ENCODE measurements at places on chromosomes 7 and 10.
A peak's percentile ranks its signal among the peaks of the same experiment; 100 is the strongest.

DNA sequence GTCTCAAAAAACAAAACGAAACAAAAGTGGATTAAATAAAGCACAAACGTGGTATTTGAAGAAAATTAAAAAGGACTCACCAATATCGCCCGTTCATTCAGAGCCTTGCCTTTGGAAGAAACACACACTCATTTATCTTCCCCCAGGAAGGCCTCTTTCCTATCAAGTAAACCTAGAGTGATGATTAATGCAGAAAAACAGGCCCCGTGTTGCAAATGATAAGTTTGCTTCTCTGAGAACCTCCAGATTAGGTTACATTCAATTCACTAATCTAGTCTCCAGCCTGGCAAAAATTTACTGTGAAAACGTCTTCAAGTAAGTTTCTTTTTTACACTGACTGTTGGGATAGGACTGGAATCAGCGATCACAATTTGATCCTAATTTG, 78.0 kb upstream of the C1GALT1 start:
- no peak for DNase-seq

- no peak for DNase-seq
Observed at GRCh38 chr7:35691366-35691765, 3.6 kb downstream of the HERPUD2 start.

DNA sequence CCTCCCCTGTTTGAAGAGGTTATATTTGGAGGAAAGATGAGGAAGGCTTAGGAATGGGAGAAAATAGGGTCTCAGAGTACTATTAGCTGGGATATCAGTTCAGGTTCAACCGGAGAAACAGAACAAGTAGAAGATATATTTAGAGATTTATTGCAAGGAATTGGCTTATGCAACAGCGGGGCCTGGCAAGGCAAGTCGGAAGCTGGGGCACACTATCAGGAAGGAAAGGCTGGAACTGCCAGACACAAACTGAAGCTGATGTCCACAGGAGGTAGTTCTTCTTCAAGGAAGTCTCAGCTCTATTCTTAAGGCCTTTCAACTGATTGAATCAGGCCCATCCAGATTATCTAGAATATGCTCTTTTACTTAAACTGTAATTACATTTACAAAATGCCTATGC, 939.6 kb upstream of the C7orf33 start:
- no peak for DNase-seq

- DNase-seq, result no peak
Observed at GRCh38 chr10:48774416-48775205, 89.9 kb downstream of the WDFY4 start.

GRCh38 chr7:38291117-38291647, 17.7 kb upstream of the TARP start:
- DNase-seq, result no peak

DNA sequence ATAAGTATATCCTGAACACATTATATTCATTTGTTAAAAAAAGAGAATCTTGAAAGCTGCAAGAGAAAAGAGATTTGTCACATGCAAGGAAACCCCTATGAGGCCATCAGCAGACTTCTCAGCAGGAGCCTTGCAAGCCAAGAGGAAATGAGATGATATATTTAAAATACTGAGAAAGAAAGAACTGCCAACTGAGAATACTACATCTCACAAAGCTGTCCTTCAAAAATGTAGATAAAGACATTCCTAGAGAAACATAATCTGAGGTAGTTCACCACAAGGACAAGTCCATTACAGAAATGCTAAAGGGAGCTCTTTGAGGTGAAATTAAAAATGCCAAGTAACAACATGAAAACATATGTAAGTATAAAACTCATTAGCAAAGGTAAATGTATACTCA, 224.4 kb upstream of the MBL2 start:
- no peak for DNase-seq

- no peak for DNase-seq
Observed at GRCh38 chr7:20264623-20265022, 47.4 kb upstream of the MACC1 start.

DNA sequence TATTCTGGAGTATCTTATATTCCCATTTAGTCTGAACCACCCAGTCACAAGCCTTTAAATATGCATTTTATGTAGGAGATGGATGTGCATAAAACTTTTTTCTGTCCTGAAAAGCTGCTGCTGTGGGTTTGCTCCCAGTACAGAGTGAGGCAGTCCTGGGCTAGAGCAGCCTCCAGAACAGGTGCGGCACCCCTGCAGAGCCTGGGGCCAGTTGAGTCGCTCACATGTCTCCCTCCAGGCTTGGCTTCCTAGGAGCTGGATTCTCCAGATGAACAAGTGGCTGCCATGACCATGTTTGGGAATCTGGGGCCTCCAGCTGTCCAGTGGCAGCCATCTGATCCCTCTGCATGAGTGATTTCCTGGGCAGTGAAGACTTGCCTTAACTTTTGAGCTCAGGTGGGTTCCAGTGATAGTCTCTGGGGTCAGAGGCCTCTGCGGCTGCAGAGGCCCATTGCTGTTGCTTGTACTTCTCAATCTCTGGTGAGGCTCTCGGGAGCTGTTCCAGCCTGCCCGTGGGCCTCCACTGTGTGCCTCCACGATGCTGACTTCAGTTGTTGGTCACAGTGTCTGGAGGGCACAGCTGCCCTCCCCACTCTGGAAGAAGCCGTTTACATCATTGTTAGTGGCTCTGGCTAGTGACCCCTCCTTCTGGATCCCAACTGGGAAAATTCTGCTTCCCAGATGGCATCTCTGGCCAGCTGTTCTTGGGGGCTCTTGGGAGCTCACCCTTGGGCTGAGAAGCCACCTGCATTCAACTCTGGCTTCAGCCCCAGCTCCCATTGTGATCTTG, 120.4 kb downstream of the EMX2 start:
- DNase-seq, result no peak

- no peak for DNase-seq
Observed at GRCh38 chr7:150654692-150655091, 22.5 kb upstream of the GIMAP6 start.

DNA sequence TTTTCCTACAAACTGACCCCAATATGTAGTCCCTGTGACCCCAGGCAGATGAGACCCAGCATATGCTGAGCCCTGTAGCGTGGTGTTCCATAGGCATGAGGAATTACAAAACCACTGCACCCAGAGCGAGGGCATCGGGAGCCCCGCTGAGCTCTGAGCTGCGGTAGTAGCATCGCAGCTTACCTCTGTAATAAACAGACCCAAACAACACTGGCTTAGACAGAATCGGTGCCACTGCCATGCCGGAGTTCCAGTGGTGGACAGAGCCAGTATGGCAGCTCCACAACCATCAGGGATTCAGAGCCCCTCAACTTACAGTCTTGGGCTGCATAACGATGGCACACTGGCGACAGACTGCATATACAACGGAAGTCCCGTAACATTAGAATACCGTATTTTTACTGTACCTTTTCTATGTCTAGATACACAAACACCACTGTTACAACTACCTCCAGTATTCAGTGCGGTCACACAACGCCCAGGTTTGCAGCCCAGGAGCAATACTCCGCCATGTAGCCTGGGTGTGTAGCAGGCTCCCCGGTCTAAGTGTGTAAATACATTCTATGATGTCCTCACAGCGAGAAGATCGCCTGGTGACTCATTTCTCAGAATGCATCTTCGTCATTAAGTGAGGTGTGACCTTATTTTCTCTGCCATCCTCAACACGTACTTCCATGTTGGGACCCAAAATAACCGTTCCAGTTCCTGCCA, 68.8 kb downstream of the PROSER2 start:
- DNase-seq, result no peak

- DNase-seq, result no peak
Observed at GRCh38 chr10:51321300-51321699, 247.0 kb downstream of the PRKG1 start.

DNA sequence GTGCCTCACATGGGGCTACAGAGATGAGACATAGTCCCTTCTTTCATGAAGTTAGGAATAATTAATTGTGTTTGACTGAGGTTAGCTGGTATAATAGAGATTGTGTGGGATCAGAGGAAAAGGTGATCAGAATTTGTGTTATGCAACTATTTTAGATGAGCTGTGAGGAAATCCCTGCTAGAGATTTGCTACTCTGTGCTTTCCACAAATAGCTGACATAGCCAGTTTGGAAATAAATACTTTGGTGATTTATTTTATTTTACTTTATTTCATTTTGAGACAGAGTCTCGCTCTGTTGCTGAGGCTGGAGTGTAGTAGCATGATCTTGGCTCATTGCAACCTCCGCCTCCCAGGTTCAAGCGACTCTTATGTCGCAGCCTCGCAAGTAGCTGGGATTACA, 32.3 kb downstream of the ST7 start:
- DNase-seq, result no peak

- DNase-seq, result peak; percentile 55
Observed at GRCh38 chr10:118594392-118595063, 920 bp downstream of the PRLHR start.

GRCh38 chr7:41576166-41576565, 126.7 kb downstream of the INHBA start:
- DNase-seq, result no peak

- DNase-seq, result no peak
Observed at GRCh38 chr7:24729365-24730017, 27.8 kb downstream of the GSDME start.

GRCh38 chr10:111098679-111099437, 22.0 kb downstream of the ADRA2A start:
- no peak for DNase-seq

GRCh38 chr10:15813415-15813814, 46.9 kb downstream of the MINDY3 start:
- DNase-seq, result no peak

DNA sequence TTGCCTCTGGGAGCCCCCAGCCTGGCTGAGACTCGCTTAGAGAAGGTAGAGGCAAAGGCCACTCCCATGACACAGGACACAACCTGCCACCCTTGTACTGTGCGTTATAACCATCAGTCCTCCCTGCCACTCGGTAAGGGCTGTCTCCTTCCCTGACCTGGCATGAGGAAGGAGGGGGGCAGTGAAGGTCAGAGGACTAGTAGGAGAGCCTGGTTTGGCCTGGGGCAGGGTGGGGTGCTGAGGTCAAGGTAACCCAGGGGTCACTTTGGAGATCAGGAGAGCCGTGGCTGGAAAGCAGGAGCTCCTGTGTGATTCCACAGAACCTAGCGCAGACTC, 6.9 kb upstream of the TNRC18 start:
- no peak for DNase-seq

Data from right renal pelvis (tissue), 4 donors.